Kidney epithelial cell (primary cell): ENCODE measurements at places on chromosomes 1 and 21. TPM values are rescaled to one million over a fixed set of nuclear protein-coding genes. Genes with fewer than 3 reads are reported as not detected.

PTAFR gene
- 1.8 and 2.3 TPM in 2 replicates for total RNA-seq

DNA sequence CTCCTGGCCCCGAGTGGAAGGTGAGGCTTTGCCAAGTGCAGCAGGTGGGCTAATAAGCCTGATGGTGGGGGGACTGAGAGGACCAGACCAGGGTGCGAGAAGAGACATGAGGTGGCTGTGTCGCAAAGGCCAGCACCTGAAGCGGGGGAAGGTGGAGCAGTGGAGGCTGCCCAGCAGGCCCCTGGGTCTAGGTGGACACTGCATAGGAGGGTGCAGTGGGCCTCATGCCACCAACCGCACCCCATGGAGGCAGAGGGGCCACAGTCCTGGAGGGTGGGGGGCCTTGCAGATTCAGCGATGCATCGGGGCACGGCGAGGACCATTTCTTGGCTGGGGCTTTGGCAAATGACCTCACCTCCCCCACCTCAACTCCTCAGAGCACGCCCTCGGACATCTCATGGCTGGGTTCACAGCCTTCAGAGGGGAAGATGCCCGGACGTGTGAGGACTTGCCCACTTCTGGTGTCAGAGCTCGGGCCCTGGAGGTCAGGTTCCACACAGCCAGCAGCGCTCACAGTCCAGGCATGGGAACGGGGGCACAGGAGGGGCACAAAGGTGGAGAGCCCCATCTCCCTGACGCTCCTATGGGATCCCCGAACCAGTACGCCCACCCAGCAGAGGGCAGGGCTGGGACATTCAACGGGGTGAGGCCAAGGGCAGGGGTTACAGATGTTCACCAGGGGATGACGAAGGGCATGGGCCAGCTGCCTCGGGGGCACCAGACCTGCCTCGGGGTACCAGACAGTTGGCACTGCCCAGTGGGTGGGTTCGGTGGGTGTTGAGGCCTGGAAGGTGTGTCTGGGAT lies 35.4 kb downstream of the UBE2G2 start:
- DNase-seq: no peak

FCGR1A gene
- total RNA-seq: not detected in 2 replicates

PSMB4 gene
- 301 and 332 TPM in 2 replicates for total RNA-seq

DNA sequence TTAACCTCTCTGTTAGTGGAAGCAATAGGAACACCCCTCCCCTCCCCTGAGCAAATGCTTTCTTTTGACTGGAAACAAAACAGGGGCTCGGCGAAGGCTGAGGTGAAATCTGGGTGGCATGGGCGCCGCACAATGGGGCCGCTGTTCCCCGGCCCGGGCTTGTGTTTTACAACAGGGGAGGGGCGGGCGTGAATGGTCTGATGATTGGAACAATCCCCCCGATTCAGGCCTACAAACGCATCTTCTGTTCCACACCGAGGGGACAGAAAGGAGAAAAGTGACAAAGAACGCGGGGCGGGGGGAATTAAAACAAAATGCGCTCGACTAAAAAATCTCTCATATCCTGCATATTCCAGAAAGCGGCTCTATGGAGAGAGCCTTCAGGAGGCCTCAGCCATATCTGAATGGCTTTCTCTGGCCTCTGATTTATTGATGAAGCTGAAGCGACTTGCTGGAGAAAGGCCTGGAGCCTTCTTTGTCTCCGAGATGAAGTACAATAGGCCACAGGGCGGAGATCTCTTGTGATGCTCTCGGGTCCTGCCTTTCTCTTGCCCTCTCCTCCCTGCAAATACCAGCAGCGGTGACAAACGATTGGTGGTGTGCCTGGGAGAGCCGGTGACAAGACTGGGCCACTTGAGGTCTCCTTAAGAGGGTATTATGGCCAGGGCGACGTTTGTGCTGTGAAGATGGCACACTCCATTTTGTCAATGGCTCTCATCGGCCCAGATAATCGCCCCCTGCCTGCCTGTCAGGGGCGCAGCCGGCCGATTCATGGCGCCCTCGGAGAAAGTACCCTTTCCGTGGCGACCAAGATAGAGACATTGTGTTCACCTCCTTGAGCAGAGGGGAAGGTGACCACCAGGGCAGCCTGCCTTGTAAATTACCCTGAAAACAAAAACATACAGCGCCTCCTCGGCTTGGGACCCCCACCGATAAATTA lies 47.1 kb upstream of the OLIG2 start:
- no peak for DNase-seq

DNA sequence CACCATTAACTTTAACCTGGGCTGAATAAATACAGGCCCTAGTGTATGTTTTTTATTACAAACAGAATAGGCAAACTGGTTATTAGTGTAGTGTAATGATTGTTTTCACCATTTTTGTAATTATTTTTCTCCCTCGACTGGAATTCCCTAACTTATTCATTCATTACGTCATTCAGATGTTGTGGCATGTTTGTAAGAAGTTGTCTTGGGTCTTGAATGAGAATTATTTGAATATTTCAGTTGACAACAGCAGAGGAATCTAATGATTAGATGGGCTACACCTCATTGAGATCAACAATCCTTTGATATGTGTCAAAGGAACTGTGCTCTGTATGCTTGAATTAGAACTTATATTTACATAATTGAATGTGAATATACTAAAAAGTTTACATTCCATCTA lies 12.8 kb downstream of the XCL1 start:
- DNase-seq: no peak

- peak; percentile 5 for DNase-seq
Measured at GRCh38 chr1:219837274-219837993, 90.9 kb downstream of the SLC30A10 start.

GRCh38 chr1:204325944-204326343 lies 33.8 kb downstream of the PLEKHA6 start:
- DNase-seq: no peak

RRP15 gene
- 7.9 and 9.7 TPM in 2 replicates for total RNA-seq

DNA sequence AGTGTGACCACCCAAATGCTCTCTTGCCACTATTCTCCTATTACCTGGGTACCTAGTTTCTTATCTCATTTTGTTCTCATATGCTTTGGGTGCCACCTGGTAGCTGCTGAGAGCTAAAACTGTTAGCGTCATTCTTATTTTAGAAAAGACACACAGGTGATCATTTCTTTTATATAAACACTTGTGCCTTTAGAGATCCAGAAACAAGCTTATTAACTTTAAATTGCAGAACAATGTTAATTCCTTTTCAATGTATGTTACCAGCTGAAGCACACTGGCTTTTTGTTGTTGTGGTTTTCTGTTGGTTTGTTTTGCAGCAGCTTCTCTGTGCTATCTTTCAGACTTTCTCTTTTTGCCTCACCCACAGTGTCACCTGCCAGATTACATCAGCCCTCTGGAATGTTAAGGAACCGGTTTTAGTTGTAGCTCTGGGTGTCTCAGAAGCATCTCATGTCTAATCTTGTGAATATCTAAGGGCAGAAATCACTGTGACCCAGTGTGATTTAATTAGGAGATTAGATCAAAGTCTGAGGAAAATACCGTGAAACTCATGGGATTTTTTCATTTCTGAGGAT lies 43.4 kb upstream of the SLC19A2 start:
- DNase-seq: peak; percentile 58

GRCh38 chr1:116769104-116769452 lies 14.8 kb downstream of the CD2 start:
- no peak for DNase-seq

- no peak for DNase-seq
Measured at GRCh38 chr21:18041012-18041411, 203.6 kb upstream of the CHODL start.
